ENCODE measurements at places on chromosomes 1 and 21. TPM values are rescaled to one million over a fixed set of nuclear protein-coding genes. Genes with fewer than 3 reads are reported as not detected.

DNA sequence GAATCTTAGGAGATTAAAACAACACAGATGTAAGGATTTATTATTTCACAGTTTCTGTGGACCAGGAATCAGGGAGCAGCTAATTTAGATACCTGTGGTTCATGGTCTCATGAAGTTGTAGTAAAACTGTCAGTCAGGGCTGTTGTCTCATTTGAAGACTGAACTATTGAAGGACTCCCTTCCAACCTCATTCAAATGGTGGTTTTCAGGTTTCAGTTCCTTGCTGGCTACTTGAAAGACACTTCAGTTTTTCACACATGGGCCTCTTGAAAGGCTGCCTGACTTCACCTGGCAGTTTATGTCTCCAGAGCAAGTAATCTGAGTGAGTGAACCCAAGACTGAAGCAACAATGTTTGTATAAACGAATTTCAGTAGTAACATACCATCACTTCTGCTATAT, 915.9 kb downstream of the PLA2G4A start:
- no peaks in the 10 kb centered on the region for H3K36me3 ChIP-seq
- no peak for DNase-seq
- H3K4me1 ChIP-seq = no peaks in the 10 kb centered on the region
- H3K27ac ChIP-seq = no peak overlapping the region
- H3K4me3 ChIP-seq = no peak overlapping the region
- H3K27me3 ChIP-seq = no peaks in the 10 kb centered on the region

GRCh38 chr1:224287714-224288113, 42.3 kb downstream of the NVL start:
- DNase-seq = no peak
- no peak overlapping the region for H3K27ac ChIP-seq
- no peaks in the 10 kb centered on the region for H3K27me3 ChIP-seq
- no peak overlapping the region for H3K4me3 ChIP-seq
- H3K36me3 ChIP-seq = peaks cover 18% of the 10 kb centered on the region

GRCh38 chr1:19647643-19648042, 3.5 kb downstream of the NBL1 start:
- peaks cover 25% of the 10 kb centered on the region for H3K4me1 ChIP-seq
- no peaks in the 10 kb centered on the region for H3K36me3 ChIP-seq
- H3K27me3 ChIP-seq = peaks cover 1% of the 10 kb centered on the region
- DNase-seq = no peak
- no peak overlapping the region for H3K4me3 ChIP-seq

- peaks cover 11% of the 10 kb centered on the region for H3K4me1 ChIP-seq
- peaks cover 2% of the 10 kb centered on the region for H3K27me3 ChIP-seq
- DNase-seq = peak; percentile 48
- no peaks in the 10 kb centered on the region for H3K36me3 ChIP-seq
- H3K4me3 ChIP-seq = peak within 1 kb of the TSS; percentile 89
Observed at GRCh38 chr1:229342656-229343569, at the start of gene CCSAP. CCSAP (minus strand) TSS chr1:229343047; CDS start chr1:229342465, 582 bp downstream.

DNA sequence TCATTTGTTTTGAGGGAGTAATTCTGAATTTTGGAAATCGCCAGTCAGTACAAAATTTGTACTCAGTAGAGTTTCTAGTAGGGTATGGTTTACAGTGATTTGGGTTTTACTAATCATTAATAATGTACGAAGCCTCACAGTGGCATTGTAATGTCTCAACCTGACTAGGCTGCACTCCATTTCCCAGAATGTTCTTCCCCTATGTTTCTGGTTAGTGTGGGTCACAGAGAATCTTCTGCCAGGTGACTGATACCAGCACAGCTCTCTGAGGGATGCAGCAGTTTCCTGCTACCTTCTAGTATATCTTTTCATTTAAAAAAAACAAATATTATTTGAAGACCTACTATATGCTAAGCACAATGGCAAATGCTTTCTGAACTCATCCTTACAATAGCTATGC, 112.9 kb downstream of the PTPN14 start:
- peaks cover 27% of the 10 kb centered on the region for H3K4me1 ChIP-seq
- H3K27me3 ChIP-seq = no peaks in the 10 kb centered on the region
- no peak overlapping the region for H3K27ac ChIP-seq
- H3K36me3 ChIP-seq = no peaks in the 10 kb centered on the region
- no peak for DNase-seq

- H3K4me1 ChIP-seq = no peaks in the 10 kb centered on the region
- no peaks in the 10 kb centered on the region for H3K36me3 ChIP-seq
- H3K27ac ChIP-seq = no peak overlapping the region
- no peaks in the 10 kb centered on the region for H3K27me3 ChIP-seq
Observed at GRCh38 chr1:34749992-34750391, 4.9 kb upstream of the GJB5 start.

Gene OPTC
- not detected for total RNA-seq

DNA sequence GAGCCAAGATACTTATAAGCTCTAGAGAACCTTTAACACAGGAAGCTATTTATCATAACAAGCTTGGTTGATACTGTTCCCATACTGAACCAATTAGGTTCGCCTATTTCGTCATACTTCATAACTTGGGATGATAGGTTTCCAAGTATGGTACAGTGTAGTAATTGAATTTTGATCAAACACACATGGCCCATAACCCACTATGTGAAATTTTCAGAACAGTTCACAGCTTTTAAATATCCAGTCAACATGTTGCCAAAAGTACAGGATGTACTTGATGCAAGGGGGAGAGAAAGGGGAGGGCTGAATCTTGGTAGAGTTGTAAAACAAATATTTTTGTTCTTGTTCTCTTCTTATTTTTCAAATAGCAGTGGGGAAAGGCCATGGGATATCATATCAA, 86.6 kb downstream of the TM2D1 start:
- H3K36me3 ChIP-seq = no peaks in the 10 kb centered on the region
- H3K4me3 ChIP-seq = no peak overlapping the region

DNA sequence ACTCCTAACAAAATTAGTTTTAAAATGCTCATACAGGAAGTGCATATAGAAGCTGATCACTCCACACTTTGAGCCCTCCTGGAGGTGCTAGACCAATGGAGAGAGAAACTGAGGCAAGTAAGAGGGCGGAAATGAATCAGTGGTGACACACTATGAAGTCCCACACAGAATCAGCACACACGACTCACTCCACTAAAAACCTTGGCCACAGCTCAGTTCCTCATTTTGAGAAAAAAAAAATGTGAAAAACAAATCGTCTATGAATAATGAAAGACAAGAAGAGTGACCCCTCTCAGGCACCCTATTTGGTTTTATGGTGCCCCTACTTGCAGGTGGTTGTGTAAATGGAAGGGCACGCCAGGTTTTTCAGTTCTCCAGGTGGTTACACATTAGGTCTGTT, 675.1 kb upstream of the BRINP3 start:
- H3K36me3 ChIP-seq = no peaks in the 10 kb centered on the region
- H3K27me3 ChIP-seq = no peaks in the 10 kb centered on the region
- no peak for DNase-seq
- no peak overlapping the region for H3K27ac ChIP-seq

All from endothelial cell of umbilical vein (primary cell).